ENCODE measurements at places on chromosomes 7 and 10.

GRCh38 chr10:93277360-93277759 is 203.7 kb downstream of the CYP26A1 start:
- DNase-seq, result no peak

GRCh38 chr7:6487184-6487545 is 39.4 kb upstream of the DAGLB start:
- no peak for DNase-seq

- DNase-seq, result no peak
Measured at GRCh38 chr10:77180104-77180503, 457.5 kb downstream of the KCNMA1 start.

DNA sequence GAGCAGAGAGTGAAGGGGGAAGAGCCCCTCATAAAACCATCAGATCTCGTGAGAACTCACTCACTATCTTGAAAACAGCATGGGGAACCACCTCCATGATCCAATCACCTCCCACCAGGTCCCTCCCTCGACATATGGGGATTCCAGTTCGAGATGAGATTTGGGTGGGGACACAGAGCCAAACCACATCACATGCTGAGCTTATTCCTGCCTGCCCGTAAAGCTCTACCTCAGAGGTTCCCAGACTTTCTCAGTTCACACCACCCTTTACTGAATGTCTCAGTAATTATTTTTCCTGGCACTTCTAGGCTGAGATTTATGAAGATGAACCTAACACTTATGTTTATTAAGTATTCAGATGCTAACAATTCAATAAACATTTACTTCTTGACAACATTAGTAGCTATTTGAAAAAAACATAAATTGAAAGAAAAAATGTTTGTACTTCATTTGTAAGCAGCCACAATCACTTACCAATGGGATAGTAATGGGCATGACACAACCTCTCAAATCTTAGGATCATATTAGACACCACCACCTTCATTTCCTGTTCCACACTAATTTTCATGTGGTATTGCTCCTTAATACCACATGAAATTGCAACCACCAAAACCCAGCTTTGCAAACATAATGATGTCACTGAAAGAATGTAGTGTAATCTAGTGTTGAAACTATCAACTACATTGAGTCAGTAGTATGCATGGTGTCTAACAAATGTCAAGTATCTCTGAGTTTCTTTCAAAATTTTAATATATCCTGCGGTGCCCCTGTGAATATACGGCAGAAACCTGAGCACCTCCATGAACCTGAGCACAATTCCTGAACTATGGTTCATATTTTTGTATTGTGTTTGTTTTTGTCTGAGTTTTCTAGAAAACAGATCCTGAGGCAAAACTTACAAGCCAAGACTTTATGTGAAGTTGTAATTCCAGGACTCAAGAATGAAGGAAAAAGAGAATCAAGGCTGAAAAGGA is 4.5 kb upstream of the DGKI start:
- no peak for DNase-seq

- no peak for DNase-seq
Measured at GRCh38 chr10:118520116-118520742, 75.2 kb downstream of the PRLHR start.

- no peak for DNase-seq
Measured at GRCh38 chr7:43196379-43196778, 83.9 kb downstream of the HECW1 start.

All from GM10248 (cell line).